ENCODE measurements at places on chromosomes 11 and 22.
A peak's percentile ranks its signal among the peaks of the same experiment; 100 is the strongest.

GRCh38 chr11:105334025-105334714 is 194.6 kb upstream of the CARD18 start:
- H3K27me3 ChIP-seq: no peaks in the 10 kb centered on the region
- no peak for DNase-seq
- no peak overlapping the region for H3K4me3 ChIP-seq
- H3K36me3 ChIP-seq: no peaks in the 10 kb centered on the region
- no peaks in the 10 kb centered on the region for H3K4me1 ChIP-seq
- H3K27ac ChIP-seq: no peak overlapping the region

DNA sequence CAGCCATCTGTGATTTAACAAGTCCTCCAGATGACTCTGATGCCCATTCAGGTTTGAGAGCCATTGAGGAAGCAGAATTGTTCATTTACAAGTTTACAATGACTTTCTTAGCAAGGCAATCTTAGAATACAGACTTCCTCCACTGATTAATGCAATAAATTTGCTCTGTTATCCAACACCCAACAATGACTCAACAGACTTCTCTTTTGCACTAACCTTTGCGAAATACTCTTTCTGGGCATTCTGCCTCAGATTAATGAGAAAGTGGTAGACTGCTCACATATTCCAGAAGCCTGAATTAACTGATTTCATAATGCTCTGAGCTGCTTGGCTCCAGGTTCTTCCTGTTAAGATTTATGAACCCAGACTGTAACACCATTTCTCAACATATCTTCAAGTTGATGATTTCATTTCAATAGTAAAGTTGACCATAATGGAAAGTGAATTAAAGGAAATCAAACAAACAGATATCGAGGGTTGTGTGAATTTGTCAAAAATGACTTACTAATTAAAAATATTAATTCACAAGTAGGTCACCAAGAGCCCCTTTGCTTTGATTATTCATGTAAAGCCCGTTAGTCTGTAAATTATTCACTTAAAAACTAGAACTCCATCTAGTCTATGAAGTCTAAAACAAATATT is 70.5 kb upstream of the BLID start:
- H3K4me1 ChIP-seq: no peaks in the 10 kb centered on the region
- H3K36me3 ChIP-seq: no peaks in the 10 kb centered on the region
- peaks cover 13% of the 10 kb centered on the region for H3K27me3 ChIP-seq
- H3K27ac ChIP-seq: no peak overlapping the region
- no peak overlapping the region for H3K4me3 ChIP-seq

- H3K4me1 ChIP-seq: peaks cover 13% of the 10 kb centered on the region
- H3K36me3 ChIP-seq: no peaks in the 10 kb centered on the region
- H3K4me3 ChIP-seq: no peak overlapping the region
- no peak for DNase-seq
Observed at GRCh38 chr11:111922803-111923202, 4.1 kb downstream of the C11orf52 start.

GRCh38 chr22:21031545-21032036 is 770 bp downstream of the SLC7A4 start:
- no peak overlapping the region for H3K4me3 ChIP-seq
- DNase-seq: no peak
- no peaks in the 10 kb centered on the region for H3K36me3 ChIP-seq
- no peak overlapping the region for H3K27ac ChIP-seq
- H3K4me1 ChIP-seq: peaks cover 3% of the 10 kb centered on the region

DNA sequence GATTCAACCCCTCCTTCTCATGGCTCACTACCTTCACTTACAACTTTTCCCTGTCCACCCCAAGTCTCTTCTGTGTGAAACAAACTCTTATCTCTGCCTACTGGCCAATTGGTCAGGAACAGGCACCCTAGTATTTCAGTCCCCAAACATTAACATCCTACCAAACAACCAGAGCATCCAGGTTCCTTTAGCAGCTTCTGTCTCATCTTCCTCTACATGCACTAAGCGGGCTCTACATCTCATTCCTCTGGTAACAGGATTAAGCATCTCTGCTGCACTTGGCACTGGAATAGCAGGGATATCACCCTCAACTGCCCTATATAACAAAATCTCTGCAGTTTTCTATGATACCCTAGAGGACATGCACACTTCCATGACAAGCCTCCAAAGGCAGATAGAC is 116.2 kb downstream of the JRKL start:
- DNase-seq: no peak
- H3K4me1 ChIP-seq: no peaks in the 10 kb centered on the region
- no peak overlapping the region for H3K4me3 ChIP-seq
- no peaks in the 10 kb centered on the region for H3K36me3 ChIP-seq
- H3K27ac ChIP-seq: no peak overlapping the region

- peaks cover 33% of the 10 kb centered on the region for H3K36me3 ChIP-seq
- H3K4me1 ChIP-seq: peaks cover 25% of the 10 kb centered on the region
- no peak overlapping the region for H3K27ac ChIP-seq
- H3K4me3 ChIP-seq: no peak overlapping the region
- no peaks in the 10 kb centered on the region for H3K27me3 ChIP-seq
- no peak for DNase-seq
Observed at GRCh38 chr22:24033731-24034130, 22.6 kb downstream of the CABIN1 start.

DNA sequence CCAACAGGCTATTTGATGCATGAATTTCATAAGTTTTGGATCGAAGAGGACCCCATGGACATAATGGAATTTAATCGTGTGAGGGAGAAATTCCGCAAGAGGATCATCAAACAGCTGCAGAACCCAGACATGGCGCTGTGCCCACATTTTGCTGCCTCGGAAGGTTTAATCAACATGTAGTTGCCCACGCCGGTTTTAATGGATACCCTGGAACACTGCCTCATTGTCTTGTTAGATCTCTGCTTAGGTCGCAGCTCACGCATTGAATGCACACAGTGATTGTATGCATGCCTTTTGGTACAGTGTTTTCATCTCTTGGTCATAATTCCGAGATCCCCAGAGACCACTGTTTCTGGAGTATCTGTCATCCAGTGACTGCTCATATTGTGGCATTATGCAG is 46.8 kb downstream of the SLN start:
- H3K27me3 ChIP-seq: peaks cover 5% of the 10 kb centered on the region
- no peaks in the 10 kb centered on the region for H3K36me3 ChIP-seq
- H3K27ac ChIP-seq: no peak overlapping the region
- H3K4me3 ChIP-seq: no peak overlapping the region
- H3K4me1 ChIP-seq: no peaks in the 10 kb centered on the region
- no peak for DNase-seq

- DNase-seq: no peak
- H3K36me3 ChIP-seq: no peaks in the 10 kb centered on the region
- H3K4me1 ChIP-seq: peaks cover 11% of the 10 kb centered on the region
- H3K27me3 ChIP-seq: no peaks in the 10 kb centered on the region
Observed at GRCh38 chr11:22699388-22699787, 33.0 kb downstream of the GAS2 start.

- H3K4me3 ChIP-seq: no peak overlapping the region
- H3K27me3 ChIP-seq: peaks cover 14% of the 10 kb centered on the region
- DNase-seq: no peak
Observed at GRCh38 chr11:44831605-44832394, 105.0 kb downstream of the TSPAN18 start.

DNA sequence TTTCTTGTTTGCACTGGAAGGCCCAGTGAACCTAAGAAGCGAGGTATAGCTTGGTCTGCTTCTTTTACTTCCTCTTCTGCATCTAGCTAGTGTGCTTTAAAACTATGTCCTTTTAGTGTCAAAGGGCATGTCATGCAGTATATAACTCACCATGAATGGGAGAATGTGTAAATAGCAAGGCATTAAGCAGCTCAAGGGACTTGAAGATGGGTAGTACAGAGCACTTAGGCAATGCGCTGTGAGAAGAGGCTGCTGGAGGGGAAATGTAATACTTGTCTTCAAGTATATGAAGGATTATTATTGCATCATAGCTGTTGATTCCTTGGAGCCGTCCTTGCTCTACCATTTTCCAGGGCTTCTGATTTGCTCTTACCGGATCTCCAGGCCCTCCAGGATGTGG is 7.6 kb downstream of the MAML2 start:
- no peak overlapping the region for H3K4me3 ChIP-seq
- H3K4me1 ChIP-seq: peaks cover 67% of the 10 kb centered on the region
- no peak overlapping the region for H3K27ac ChIP-seq
- no peak for DNase-seq

DNA sequence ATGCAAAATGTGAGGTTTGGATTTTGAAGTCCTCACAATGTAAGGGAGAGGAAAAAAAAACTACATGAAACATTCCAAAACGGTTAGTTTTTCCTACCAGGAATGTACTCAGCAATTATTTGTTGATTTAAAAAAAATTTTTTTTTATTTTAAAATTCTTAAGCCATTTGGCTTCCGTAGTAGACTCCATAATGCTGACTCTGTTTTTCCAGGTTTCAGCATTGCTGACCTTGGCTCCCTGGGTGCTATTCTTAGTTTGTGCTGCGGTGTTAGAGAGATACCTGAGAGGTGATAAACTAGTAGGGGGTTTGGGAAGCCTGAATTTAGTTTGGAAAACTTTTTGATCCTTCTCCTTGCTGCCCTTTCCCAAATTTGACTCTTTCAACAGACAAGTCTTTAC is 10.6 kb downstream of the STT3A start:
- no peak overlapping the region for H3K4me3 ChIP-seq
- H3K27ac ChIP-seq: no peak overlapping the region
- H3K36me3 ChIP-seq: peaks cover 60% of the 10 kb centered on the region
- H3K4me1 ChIP-seq: peaks cover 2% of the 10 kb centered on the region
- no peak for DNase-seq
- no peaks in the 10 kb centered on the region for H3K27me3 ChIP-seq

GRCh38 chr22:33922349-33922681 is 2.0 kb upstream of the LARGE1 start:
- H3K27ac ChIP-seq: no peak overlapping the region
- H3K4me1 ChIP-seq: peaks cover 3% of the 10 kb centered on the region
- peak overlapping the region; percentile 41 for H3K4me3 ChIP-seq
- DNase-seq: peak; percentile 55
- H3K36me3 ChIP-seq: peaks cover 2% of the 10 kb centered on the region
- H3K27me3 ChIP-seq: peaks cover 42% of the 10 kb centered on the region

DNA sequence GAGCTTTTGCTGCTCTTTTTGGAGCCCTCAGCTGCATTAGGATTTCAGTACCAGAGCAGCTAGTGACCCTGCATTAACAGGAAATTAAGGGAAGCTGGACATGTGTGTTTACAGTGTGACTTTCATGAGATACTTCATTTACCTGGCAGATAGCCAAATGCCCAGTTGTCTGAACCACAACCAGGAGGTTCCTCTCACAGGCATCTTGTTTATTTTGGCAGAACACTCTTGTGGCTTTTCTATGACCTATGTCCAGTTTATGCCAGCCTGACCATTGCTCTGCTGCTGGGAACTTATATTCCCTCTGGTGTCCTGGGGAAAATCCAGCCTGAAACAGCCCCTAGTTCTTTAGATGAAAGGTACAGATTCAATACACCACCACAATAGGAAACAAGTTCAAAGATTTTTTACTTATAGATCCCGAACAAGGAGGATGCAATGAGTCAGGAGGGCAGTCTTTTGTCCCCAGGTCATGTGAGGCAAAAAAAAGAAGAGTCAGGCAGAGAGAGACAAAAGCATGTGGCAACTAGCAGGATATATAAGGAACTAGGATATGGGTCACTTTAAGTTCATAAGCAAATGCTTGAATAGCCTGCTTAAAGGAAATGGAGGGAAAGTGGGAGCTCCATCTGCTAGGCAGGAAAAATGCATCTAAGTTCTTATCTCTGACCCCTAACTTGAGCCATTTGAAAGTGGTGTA is 379.3 kb downstream of the INSC start:
- DNase-seq: no peak
- no peaks in the 10 kb centered on the region for H3K27me3 ChIP-seq
- no peaks in the 10 kb centered on the region for H3K4me1 ChIP-seq
- no peak overlapping the region for H3K27ac ChIP-seq

- H3K27ac ChIP-seq: peak overlapping the region; percentile 75
- H3K27me3 ChIP-seq: no peaks in the 10 kb centered on the region
Observed at GRCh38 chr11:12086271-12087074, 23.9 kb upstream of the MICAL2 start.

DNA sequence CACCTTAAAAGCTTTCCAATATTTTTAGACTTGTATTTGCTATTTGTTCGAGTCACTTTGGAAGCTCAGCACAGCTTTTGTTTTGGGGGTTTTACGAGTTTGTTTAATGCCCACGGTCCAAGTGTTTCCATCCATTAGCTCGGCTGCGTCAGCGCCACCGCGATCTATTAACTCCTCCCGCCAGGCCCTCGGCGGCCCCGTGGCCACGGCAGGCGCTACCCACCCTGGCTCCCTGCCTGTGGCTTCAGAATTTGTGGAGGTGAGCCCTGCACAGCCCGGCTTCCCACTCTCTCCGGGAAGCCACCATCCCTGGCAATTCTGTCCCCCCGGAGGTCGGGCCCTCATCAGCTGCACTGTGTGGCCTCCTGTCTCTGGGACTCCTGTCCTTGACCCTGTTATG is 648.5 kb downstream of the BRD1 start:
- no peak for DNase-seq
- H3K27ac ChIP-seq: no peak overlapping the region
- H3K4me3 ChIP-seq: no peak overlapping the region
- peaks cover 2% of the 10 kb centered on the region for H3K27me3 ChIP-seq

DNA sequence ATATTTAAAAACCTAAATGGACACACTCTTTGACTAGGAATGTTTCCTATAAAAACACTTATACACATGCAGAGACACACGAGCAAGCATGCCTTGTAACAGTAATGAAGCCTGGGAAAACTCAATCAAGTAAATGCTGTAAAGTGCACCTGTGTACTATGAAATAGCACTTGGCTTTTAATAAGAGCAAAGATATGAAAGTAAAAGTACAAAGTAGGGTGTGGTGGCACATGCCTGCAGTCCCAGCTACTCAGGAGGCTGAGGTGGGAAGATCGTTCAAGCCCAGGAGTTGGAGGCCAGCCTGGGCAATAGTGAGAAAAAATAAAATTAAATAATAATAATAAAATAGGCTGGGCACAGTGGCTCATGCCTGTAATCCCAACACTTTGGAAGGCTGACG is 166.9 kb upstream of the GRK3 start:
- H3K27ac ChIP-seq: peak overlapping the region; percentile 19
- no peak for DNase-seq
- peaks cover 28% of the 10 kb centered on the region for H3K4me1 ChIP-seq
- peaks cover 2% of the 10 kb centered on the region for H3K36me3 ChIP-seq
- peak overlapping the region; percentile 49 for H3K4me3 ChIP-seq

- DNase-seq: peak; percentile 56
- H3K4me3 ChIP-seq: peak overlapping the region; percentile 83
- no peak overlapping the region for H3K27ac ChIP-seq
Observed at GRCh38 chr11:13280092-13280722, 2.6 kb downstream of the BMAL1 start.

GRCh38 chr11:1335811-1336761 is 26.7 kb upstream of the TOLLIP start:
- peak; percentile 86 for DNase-seq
